Activated naive CD4-positive, alpha-beta T cell treated with anti-CD3 and anti-CD28 coated beads, Interleukin-2, amount 50 U/mL, for 72 hours (primary cell): ENCODE measurements at places on chromosomes 13 and 19. TPM values are rescaled to one million over a fixed set of nuclear protein-coding genes. Genes with fewer than 3 reads are reported as not detected.
A peak's percentile ranks its signal among the peaks of the same experiment; 100 is the strongest.

The NLRP11 gene
- not detected for total RNA-seq

The CEACAM3 gene
- not detected for total RNA-seq

The CEACAM20 gene
- total RNA-seq, result not detected

The FFAR1 gene
- 1.5 TPM for total RNA-seq

The MYCBP2 gene
- 80.1 TPM for total RNA-seq

The LILRA1 gene
- total RNA-seq, result not detected

The ZGLP1 gene
- 2.2 TPM for total RNA-seq

The KLK14 gene
- 0.68 TPM for total RNA-seq

The KIR3DL2 gene
- total RNA-seq, result 0.98 TPM

The F7 gene
- not detected for total RNA-seq

The CRB3 gene
- total RNA-seq, result 0.59 TPM

- DNase-seq, result peak; percentile 65
Measured at GRCh38 chr19:48842789-48843162, 6.5 kb upstream of the HSD17B14 start.

DNA sequence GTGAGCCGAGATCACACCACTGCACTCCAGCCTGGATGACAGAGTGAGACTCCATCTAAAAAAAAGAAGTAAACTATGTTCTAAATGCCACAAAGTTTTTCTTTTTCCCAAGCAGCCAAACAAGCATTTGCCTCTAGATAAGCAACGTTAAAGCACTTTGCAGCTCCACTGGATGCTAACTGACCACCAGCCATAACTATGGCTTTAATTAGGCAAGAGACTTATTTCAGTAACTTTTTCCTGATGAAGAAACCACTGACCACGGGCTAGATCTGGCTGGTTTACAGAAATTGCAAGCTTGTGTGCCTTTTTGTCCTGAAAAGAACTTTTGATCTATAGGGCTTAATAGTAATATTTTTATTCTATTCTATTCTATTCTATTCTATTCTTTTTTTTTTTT, 22.1 kb downstream of the CD70 start:
- DNase-seq, result no peak

DNA sequence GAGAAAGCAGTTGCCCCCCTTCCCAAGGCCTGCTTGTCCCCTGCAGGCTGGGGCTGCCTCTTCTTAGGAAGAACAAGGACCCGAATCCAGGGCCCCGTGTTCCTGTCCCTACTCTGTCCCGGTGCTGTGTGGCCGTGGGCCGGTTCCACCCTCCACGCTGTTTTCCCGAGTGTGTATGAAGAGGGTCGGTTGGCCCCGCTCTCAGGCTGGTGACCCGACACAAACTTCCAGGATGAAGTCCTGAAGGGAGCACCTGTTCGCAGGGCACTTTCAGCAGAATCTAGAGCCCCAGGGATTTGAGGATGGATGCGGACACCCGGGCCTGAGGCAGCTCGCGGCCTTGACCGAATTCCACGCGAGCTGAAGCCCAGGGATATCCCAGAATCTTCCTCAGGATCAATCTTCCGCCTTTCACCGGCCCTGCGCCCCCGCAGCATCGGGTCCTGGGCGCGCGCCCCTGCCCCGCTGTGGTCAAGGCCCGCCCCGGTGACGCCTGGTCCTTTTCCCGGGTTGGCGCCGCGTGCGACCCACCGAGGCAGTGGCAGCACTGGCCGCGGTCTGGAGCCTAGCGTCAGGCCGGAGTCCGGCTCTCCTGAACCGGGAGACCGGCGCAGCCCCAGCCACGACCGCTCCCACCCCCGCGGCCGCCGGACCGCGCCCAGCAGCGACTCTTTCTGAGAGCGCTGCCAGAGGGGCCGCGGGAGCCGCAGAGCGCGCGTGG, 528 bp upstream of the CHST8 start:
- DNase-seq, result no peak

GRCh38 chr13:87198371-87198770, 472.8 kb upstream of the SLITRK5 start:
- DNase-seq, result no peak

DNA sequence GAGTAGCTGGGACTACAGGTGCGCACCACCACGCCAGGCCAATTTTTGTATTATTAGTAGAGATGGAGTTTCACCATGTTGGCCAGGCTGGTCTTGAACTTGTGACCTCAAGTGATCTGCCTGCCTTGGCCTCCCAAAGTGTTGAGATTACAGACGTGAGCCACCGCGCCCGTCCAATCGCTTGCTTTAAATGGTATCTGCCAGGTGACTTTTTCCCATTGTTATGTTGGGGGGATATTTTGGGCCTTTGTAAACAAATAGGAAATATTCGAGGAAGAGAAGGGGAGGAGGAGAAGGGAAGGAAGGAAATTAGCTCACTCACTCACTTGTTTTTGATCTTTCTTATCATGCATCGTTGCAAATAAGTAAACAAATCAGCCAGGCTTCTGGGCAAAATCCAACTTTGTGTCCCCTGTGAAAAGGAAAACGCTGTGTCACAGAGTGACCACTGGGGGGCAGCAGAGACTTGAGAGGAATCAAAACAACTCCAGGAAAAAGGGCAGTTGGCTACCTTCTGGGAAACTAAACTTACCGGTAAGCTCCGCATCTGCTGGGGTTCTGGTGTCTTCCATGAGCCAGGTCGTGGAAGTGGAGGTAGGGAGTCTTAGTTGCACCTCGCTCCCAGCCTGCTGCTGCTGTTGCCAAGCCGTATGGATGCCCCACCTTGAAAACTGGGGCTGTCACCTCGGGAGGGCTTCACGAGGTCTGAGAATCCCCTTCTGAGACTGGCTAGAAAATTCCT, 9.3 kb upstream of the RANBP3 start:
- DNase-seq, result peak; percentile 71

- DNase-seq, result no peak
Measured at GRCh38 chr13:99059498-99060075, 81.7 kb upstream of the DOCK9 start.

DNA sequence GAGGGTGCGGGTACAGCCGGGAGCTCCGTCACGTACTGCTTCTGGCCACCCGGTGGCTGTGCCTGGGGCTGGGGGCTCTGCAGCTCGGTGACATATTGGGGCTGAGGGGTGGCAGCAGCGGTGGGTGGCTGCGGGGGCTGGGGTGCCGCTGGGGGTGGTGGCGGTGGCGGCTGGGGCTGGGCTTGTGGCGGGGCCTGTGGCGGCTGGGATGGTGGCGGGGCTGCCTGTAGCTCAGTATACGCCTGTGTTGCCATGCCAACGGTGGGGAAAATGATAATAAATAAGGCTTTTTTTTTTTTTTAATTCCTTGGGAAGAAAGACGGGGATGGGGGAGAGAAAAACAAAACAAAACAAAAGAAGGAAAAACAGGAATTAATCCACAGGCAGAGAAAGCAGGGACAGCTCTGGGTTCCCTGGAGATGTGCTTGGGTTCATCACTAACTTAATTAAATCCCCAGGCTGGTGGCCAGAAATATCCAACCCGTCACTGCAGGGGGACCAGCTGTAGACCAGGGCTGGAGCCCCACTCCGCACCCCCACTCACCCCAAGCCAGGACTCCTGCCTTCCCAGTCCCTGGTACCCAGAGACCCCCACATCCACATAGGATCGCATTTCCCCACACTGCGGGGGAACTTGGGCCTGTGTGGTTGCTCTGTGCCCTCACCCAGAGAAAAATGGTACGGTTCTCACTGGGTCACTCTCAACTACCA, 12.4 kb downstream of the RFX1 start:
- no peak for DNase-seq

DNA sequence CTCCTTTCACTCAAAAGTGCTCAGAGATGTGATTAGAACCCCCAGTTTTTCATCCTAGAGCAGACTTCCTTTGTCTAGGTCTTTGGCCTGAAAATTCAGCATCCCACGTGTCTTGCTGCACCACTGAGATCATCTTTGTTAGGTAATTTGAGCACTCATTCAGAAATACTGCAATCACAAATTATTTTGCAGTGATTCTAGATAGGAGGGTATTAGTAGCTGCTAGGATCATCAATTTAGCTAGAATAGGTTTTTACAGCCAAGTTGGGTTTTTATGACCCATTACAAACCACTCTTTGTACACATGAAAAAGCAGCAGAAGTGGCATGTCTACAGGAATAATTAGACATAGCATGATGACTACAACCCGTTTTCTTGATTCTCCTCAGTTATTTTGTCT, 219.6 kb downstream of the GPC6 start:
- no peak for DNase-seq

DNA sequence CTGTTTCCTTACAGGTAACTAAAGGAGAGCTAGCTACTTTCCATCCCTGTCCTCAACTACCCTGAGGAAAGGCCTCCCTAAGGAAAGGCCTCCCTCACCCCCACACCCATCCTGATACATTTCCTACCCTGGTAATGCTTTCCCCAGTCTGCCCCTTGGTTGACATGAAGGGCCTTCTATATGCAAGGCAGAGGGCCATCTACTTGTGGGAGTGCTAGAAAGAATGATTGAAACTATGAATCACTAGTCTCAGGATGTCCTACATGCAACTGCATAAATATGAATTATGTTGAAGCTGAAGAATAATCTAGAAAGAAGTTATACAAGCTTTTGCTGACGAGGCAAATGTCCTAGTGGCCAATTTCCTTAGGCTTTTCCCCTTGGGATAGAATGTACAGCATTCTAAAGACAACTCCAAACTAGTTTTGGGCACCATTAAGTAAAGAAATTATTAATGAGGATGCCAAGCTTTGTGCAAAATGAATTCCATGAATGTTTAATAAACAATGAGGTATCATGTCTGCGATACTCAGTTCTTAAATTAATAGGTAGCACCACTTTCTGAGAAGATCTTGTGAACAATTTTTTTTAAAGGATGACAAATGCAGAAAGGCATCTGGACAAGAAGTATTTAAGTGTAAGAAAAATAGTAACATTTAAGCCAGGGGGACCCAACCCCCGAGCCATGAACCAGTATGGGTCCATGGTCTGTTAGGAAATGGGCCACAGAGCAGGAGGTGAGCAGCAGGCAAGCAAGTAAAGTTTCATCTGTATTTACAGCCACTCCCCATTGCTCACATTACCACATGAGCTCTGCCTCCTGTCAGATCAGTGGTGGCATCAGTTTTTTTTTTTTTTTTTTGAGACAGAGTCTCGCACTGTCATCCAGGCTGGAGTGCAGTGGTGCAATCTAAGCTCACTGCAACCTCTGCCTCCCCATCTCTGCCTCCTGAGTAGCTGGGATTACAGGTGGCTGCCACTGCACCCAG, 223.0 kb downstream of the LHFPL6 start:
- no peak for DNase-seq

- DNase-seq, result no peak
Measured at GRCh38 chr13:91586609-91587008, 188.2 kb downstream of the GPC5 start.

GRCh38 chr13:102907886-102908515, 62.2 kb downstream of the ERCC5 start:
- DNase-seq, result no peak

GRCh38 chr19:36030264-36031148, 2.2 kb downstream of the CLIP3 start:
- no peak for DNase-seq

GRCh38 chr13:83372786-83373185, 509.5 kb downstream of the SLITRK1 start:
- no peak for DNase-seq

DNA sequence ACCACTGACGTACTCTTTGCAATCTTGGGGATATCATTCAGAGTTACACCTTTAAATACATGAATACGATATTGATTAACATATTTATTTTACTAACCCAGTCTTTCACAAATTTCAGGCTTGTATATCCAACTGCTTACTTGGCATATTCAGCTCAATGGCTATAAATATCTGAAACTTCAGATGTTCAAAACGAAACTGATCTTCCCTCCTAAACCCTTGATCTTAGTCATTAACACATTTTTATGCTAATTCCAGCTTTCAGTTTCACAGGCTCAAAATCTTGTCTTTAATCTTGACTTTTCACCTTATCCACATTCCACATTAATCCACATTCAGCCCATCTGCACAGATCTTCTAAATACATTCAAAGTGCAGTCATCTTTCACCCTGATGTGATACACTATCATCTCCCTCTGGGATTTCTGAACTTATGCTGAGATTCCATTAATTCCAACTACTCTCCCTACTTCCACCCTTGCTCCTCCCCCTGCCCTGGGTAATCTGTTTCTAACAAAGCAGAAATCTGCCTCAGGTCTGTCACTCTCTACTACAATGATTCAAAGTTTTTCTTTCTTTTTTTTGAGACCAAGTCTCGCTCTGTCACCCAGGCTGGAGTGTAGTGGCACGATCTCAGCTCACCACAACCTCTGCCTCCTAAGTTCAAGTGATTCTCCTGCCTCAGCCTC, 387.2 kb downstream of the GPC5 start:
- no peak for DNase-seq

GRCh38 chr19:36409841-36410240, 8.6 kb downstream of the ZFP82 start:
- DNase-seq, result no peak

- no peak for DNase-seq
Measured at GRCh38 chr19:47331490-47331889, 485 bp upstream of the C5AR2 start.

- no peak for DNase-seq
Measured at GRCh38 chr13:44417876-44418275, 44.3 kb downstream of the SERP2 start.

DNA sequence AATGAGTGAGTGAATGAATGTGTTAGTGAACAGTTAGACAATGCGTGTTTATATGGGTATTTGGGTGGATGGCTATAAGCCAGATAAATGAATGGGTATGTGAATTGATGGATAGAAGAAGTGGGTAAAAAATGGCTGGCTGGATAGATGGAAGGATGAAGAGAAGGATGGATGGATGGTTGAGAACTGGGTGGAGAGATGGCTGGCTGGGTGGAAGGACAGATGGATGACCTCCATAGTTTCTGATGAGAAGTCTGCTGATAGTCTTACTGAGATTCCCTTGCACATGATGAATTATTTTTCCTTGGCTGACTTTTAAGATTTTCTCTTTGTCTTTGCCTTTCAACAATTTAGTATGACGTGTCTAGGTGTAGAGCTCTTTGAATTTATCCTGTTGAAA, 57.4 kb downstream of the RYR1 start:
- DNase-seq, result no peak

GRCh38 chr19:44055870-44056269, 4.0 kb downstream of the ZNF223 start:
- no peak for DNase-seq

GRCh38 chr19:45069056-45069455, 7.2 kb downstream of the ZNF296 start:
- no peak for DNase-seq

DNA sequence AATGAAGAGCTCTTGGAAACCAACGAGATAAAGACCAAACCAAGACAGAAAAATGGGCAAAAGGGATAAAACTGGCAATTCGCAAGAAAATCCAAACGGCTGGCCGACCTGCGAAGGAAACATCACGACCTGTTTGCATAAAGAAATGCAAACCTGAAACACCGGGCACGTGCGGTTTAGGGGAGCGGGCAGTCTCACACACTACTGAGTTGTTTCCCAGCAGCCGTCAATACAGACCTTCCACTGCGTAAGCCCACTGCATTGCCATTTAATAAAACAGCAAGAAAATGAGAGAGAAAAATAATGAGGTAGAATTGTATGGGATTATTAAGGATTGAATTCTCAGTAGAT, 642 bp upstream of the PEG3 start:
- DNase-seq, result no peak

- no peak for DNase-seq
Measured at GRCh38 chr13:33073338-33073737, 57.1 kb downstream of the KL start.
